Caudate nucleus (tissue), 63 donors: ENCODE measurements at places on chromosomes 5 and 9.

DNA sequence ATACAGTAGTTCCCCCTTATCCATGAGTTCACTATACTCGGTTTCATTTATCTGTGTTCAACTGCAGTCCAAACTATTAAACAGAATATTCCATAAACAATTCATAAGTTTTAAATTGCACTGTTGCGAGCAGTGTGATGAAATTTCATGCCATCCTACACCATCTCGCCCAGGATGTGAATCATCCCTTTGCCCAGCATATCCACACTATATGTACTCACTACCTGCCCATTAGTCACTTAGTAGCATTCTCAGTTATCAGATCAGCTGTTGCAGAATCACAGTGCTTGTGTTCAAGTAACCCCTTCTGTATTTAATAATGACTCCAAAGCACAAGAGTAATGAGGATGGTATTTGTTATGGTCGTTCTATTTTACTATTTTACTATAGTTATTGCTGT, 51.5 kb downstream of the SHOC1 start:
- no peak for DNase-seq

DNA sequence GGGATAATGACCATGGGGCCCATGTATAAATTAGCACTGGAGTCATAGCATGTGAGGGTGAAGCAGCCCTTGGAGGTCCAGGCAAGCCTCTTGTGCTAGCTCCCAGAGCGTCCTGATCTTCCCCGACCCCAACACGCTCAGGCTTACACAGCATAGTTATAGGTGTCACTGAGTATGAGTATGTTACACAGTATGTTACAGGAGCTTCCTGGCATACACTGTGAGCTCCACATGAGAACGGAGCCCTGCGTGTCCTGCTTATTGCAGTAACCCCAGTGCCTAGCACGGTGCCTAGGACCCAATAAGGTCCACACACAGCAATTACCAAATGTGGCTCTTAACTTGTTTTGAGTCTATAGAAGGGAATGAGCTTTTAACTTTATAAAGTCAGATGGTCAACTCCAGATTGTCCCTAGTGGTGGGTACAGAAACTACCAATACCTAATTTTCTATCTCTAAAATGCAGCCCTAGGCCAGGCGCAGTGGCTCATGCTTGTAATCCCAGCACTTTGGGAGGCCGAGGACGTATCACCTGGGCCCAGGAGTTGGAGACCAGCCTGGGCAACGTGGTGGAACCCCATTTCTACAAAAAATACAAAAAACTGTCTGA, 64.1 kb downstream of the PLAC8L1 start:
- no peak for DNase-seq

DNA sequence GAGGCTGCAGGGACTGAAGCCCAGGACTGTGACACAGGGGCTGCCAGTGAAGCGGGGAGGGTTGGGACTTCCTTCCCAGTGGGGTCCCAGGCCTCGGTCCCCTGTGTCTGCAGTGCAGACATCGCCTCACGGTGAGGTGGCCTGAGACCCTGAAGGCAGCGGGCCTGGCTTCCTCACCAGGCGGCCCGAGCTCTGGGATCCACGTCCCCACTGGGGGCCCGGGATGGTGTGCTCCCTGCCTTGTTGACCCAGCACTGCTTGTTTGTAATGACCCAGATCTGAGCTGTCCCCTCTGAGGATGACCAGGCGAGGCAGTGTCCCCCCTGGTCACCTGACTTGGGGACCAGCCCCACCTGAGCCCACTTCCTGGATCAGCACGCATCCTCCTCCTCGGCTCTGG, 53.1 kb downstream of the COL5A1 start:
- DNase-seq = no peak

- DNase-seq = no peak
These were observed 537.1 kb upstream of the ST8SIA4 start for GRCh38 chr5:101440173-101440572.

DNA sequence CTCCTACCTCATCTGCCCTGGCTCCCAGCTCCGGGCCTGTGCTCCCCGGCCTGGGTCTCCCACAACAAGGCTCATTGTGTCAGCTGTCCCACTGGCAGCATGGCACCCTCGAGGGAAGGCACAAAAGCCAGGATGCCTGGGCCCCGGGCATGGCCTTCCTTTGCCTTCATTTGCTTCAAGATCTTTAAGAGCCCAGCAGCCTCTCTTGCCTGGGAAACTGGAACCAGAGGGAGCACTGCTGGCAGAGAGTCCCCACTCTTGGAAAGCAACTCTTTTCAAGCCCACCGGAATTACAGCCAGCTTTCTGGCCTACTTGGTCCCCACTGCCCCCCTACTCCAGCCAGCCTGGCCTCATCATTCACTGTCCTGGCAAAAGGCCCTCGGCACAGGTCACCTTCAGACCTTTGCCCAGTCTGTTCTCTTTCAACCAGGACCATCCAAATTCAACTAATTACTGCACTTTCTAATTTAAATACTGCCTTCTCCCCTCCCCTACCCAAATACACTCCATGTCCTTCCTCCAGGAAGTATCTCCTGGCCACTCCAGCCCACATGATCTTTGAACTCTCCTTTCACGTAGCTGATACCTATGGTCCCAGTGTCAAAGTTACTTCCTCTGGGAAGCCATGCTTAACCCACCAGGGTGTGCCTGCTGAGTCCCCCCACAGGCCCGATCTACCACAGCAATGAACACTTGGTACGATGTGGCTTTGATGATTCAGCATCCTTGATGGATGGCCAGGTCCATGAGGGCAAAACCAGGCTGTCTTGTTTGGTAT, 8.9 kb downstream of the ZER1 start:
- no peak for DNase-seq

GRCh38 chr9:81689343-81690175, at the start of gene TLE1:
Gene TLE1, minus strand, starts transcription at chr9:81689547. Its CDS starts 1,307 bp downstream, at chr9:81688240.
- peak; percentile 99 for DNase-seq

DNA sequence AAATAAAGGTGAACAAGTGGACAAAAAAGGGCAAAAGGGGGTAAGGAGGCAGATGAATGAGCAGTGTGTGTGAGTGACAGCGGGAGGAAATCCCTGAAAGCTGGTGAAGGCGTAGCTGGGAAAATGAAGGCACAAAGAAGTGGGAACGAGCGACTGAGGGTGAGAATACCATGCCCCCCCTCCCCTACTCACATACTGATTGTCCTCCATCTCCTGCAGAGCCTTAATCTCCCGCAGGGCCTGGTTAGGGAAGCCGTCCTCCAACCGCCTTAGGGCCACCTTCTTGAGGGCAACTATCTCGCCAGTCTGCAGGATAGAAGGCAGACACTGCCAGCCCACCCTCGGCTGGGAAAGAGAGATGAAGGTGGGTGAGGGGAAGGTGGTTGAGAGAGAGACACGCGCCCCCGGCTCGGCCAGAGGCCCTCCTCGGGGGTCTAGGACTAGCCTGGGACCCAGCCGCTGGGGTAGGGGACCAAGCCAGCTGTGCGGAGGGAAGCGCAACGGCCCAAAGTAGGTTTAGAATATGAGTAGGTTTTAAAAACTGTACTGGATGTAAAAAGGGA, 522 bp downstream of the CDK20 start:
- no peak for DNase-seq

- DNase-seq = peak; percentile 17
These were observed 63.7 kb downstream of the TJP2 start for GRCh38 chr9:69237702-69238295.

- DNase-seq = no peak
These were observed 360.2 kb upstream of the GRIA1 start for GRCh38 chr5:153130296-153130695.

GRCh38 chr5:75637949-75638348, 26.7 kb downstream of the ANKDD1B start:
- no peak for DNase-seq

DNA sequence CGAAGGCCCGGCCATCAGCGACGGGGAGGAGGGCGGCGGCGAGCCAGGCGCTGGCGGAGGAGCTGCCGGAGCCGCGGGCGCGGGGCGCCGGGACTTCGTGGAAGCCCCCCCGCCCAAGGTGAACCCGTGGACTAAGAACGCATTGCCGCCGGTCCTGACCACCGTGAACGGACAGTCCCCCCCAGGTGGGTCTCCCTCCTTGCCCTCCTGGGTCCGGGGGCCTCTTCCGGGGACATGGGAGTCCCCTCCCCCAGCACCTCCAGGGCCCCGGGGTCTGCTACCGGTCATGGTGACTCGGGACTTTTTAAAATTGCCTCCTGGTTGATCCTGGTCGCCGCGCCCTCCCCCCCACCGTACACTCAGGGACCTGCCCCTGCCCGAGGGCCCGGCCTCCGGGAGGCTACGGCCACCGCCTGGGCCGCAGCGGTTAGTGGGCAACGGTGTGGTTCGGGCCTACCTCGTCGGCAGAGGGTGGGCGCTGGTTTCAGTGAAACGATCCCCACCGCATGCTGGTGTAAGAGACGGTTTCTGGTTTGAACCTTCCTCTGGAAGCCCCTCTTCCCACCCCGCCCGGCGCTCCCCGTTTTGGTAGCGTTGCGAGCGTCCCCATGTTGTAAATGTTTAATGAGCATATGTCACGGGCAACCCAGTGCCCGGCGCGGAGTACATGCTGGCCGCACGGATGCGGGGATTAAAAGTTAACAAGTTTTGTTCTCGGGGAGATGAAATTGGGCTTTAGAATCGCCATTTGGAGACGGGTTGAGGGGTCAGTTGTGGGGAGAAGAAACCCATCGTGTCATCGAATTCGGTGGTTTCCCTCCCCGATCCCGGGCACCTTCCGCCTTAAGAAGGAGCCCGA, 1.1 kb downstream of the LARP1 start:
- no peak for DNase-seq

- no peak for DNase-seq
These were observed 20.6 kb downstream of the SNX18 start for GRCh38 chr5:54538156-54538555.

DNA sequence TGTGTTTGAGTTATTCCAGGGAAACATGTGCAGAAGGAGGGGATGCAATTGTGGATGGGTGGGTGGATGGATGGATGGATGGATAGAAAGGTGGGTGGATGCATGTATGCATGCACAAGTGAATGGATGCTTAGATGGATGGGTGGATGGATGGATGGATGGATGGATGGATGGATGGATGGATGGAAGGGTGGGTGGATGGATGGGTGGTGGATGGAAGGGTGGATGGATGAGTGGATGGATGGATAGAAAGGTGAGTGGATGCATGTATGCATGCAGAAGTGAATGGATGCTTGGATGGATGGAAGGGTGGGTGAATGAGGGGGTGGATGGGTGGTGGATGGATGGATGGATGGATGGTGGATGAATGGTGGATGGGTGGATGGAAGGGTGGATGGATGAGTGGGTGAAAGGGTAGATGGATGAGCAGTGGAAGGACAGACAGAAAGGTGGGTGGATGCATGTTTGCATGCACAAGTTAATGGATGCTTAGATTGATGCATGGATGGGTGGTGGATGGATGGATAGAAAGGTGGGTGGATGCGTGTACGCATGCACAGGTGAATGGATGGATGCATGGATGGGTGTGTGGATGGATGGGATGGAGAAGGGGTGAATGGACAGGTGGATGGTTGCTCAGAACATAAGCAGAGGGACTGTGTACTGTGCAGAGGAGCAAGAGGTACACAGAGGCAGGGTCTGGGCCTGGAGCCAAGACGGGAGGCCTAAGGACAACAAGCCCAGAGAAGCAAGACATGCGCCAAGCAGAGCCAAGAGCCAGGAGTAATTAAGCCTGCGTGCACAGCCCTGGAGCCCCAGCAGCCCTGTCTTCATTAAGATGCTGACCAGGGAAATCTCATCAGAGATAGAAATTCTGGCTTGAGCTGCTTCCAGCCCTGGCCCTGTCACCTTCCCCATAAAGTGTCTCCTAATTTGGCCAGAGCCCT, 84.6 kb upstream of the PPP1R26 start:
- no peak for DNase-seq

DNA sequence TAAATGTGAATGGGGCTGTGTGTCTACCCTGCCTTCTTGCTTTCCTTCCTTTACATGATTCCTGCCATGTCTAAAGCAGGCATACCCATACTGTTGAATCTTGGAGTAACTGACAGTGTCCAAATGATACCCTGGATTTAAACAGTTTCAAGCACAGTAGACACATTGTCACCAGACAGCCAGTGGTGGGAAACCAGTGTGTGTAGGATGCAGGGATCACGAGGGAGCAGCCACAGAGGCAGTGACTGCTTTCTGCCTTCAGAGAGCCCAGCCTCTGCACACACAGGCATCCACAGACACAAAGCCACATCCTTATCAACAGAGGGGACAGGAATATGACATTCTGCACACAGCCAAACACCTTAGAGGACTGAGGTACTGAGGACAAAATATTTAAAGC, 184.2 kb upstream of the TBCA start:
- DNase-seq = no peak

- peak; percentile 7 for DNase-seq
These were observed 59.6 kb upstream of the SLC27A6 start for GRCh38 chr5:128905568-128906110.

GRCh38 chr5:155978850-155979249, 348.1 kb upstream of the SGCD start:
- no peak for DNase-seq

DNA sequence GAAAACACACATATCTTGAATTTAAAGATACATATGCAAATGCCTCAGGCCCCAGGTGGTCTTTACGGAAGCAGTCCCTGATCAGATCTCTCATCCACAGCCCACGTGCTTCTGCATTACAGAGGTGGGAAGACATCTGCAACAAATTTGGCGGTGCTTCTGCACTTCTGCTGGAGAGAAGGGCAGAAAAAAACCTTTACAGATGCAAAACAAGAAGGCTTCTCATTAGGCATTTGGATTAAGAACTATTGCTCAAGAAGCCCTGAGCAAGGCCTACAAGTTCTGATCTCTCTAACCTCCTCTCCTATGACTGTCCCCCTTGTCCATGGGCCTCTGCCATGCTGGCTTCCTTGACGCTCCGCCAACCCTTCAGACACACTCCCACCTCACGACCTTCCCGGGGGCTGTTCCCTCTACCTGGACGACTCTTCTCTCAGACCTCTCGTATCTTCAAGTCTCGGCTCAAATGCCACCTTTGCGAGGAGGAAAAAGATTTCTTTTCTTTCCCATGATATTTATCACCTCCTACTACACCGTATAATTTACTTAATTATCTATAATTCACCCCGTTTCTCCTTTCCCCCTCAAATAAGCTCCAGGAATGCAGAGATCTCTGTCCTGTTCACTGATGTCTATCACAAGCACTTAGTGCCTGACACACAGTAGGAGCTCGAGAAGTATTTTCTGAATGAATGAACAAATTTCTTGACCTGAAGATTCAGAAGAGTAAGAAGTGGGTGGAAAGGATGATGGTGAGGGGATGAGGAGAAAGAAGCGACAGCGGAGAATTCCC, 1.1 kb downstream of the MTMR12 start:
- DNase-seq = no peak

DNA sequence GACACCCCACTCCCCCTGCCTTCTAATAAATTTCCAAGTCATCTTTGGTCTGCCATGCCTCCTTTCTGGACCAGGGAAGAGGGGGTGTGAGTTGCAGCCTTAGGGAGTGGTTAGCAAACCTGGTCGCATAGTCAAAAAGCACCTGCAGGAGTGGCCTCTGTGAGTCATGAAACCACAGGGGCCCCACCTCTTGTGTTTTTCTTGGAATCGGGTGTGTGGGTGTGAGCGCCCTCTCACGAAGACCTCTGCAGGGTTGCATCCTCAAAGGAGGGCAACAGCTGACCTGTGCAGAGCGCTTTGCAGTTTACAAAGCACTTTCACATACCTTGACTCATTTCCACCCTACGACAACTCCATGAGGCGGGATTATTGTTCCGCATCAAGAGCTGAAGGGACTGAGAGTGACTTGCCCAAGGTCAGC, 36.8 kb upstream of the TEX48 start:
- DNase-seq = no peak
